Activated T-helper 17 cell treated with anti-CD3 and anti-CD28 coated beads, Interleukin-2, amount 50 U/mL, for 72 hours (primary cell): ENCODE measurements at places on chromosomes 5 and 9. TPM values are rescaled to one million over a fixed set of nuclear protein-coding genes. Genes with fewer than 3 reads are reported as not detected.

Gene PCDHGC5
- total RNA-seq = not detected

- ATAC-seq = no peak
- no peak overlapping the region for H3K27ac ChIP-seq
- no peak overlapping the region for H3K4me3 ChIP-seq
- H3K27me3 ChIP-seq = peaks cover 7% of the 10 kb centered on the region
- H3K36me3 ChIP-seq = no peaks in the 10 kb centered on the region
These were observed 22.8 kb downstream of the C9orf57 start for GRCh38 chr9:72037571-72037970.

DNA sequence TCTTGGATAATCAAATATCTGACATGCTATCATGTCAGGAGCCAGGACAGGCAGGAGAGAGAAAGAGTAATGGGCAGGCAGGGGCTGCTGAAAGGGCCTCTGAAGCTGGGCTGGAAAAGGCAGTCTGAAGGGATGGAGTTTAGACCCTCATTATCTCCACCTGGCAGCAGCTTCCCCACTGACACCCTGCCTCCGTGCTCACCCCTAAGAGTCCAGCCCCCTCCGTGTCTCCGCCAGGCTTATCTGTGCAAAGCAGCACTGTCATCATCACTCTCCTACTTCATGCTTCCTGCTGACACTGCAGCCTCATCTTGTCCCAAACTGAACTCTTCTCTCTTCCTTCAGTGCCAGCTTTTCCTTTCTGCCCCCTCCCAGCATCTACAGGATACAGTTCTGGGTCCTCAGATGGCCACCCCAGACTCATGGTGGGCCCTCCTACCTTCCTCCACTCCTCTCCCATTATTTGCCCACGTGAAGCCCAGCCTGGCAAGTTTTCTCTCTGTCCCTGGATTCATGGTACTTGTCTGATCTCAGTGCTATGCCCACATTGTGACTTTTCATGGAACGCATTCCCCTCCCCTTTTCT lies 70.9 kb upstream of the KLF9 start:
- no peak overlapping the region for H3K4me3 ChIP-seq
- H3K27me3 ChIP-seq = peaks cover 3% of the 10 kb centered on the region
- H3K36me3 ChIP-seq = no peaks in the 10 kb centered on the region

DNA sequence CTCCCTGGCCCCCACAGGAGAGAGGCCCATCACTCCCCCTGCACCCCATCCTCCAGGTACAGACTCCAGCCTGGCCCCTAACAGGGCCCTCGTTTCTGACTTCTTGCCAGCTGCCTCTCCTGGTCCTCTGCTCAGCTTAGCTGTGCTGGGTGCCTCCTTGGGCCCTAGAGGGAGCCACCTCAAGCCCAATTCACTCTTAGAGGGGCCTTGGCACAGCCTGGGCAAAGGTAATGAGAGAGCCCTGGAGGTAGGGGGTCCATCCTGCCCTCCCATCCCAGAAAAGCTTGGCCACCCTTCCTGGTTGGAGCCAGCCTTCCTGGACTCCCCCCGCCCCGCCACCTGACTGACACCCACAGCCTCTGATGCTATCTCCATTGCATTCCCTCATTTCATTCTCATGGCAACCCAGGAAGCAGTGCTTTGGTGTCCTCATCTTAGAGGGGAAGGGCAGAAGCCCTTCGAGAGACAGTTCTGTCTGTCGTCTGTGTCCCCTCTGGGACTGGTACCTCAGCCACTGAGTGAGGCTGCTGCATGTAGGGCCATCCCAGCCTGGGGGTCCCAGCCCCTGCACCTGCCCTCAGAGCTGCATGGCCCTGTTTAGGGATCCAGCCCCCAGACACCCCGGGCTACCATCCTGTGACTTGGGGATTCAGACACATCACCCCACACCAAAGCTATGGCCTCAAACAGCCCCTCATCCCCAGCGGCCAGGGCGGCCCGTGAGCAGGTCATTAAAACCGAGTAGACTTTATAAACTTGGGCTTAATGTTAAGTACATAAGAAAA lies 95.5 kb downstream of the BARX1 start:
- no peak for ATAC-seq
- no peaks in the 10 kb centered on the region for H3K4me1 ChIP-seq
- no peaks in the 10 kb centered on the region for H3K36me3 ChIP-seq
- H3K27ac ChIP-seq = no peak overlapping the region

Gene HAVCR2
- 35.4 TPM for total RNA-seq

GRCh38 chr5:96871686-96872085 lies 4.6 kb upstream of the ERAP2 start:
- H3K4me1 ChIP-seq = peaks cover 41% of the 10 kb centered on the region
- no peaks in the 10 kb centered on the region for H3K27me3 ChIP-seq
- H3K27ac ChIP-seq = peak overlapping the region; percentile 74
- H3K36me3 ChIP-seq = no peaks in the 10 kb centered on the region
- peak; percentile 5 for ATAC-seq
- H3K4me3 ChIP-seq = peak overlapping the region; percentile 68

GRCh38 chr5:75951716-75952115 lies 131.5 kb upstream of the SV2C start:
- ATAC-seq = no peak
- peaks cover 7% of the 10 kb centered on the region for H3K27me3 ChIP-seq
- no peak overlapping the region for H3K27ac ChIP-seq
- no peaks in the 10 kb centered on the region for H3K4me1 ChIP-seq

GRCh38 chr5:142475102-142475513 lies 150.3 kb upstream of the SPRY4 start:
- H3K4me1 ChIP-seq = peaks cover 23% of the 10 kb centered on the region
- H3K36me3 ChIP-seq = no peaks in the 10 kb centered on the region
- no peaks in the 10 kb centered on the region for H3K27me3 ChIP-seq
- no peak overlapping the region for H3K4me3 ChIP-seq
- ATAC-seq = no peak
- H3K27ac ChIP-seq = no peak overlapping the region

DNA sequence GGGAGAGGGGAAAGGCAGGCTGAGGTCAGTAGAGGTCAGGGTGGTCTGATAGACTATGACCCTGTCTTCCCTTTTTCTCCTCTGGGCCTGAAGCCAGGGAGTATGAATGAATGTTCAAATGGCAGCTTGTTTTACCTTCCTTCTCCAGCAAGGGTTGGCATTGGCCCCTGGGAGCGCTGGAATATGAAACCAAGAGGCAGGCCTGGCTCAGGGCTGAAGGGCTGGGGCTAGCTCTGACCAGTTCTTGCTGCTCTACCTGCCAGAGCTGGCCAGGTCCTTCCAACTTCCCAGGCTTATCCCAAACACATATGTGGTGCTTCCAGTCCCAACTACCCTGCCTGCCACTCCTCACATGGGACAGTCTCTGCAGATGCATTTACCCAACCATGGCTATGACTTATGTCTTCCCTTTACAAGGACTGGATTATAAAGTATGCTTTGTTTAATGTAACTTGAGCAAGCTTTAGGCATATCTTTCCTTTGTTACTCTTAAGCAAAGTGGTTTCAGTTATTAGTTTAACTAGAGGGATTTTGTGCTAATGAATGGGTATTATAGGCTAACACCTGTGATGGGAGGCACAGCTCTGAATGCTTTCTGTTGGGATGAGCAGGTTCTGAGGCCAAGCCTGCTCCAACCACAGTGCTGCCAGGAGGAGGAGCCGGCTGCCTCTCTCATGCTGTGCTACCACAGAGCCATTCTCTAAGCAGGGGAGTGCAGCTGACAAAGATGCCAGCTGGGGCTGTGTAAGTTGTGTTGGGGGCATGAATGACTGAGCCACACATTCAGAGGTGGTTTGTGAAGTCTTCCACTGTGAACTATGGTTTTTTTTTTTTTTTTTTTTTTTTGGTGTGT lies 6.1 kb downstream of the CCNI2 start:
- peaks cover 25% of the 10 kb centered on the region for H3K4me1 ChIP-seq
- H3K36me3 ChIP-seq = peaks cover 25% of the 10 kb centered on the region
- H3K27me3 ChIP-seq = no peaks in the 10 kb centered on the region
- no peak overlapping the region for H3K4me3 ChIP-seq
- peak; percentile 23 for ATAC-seq
- peak overlapping the region; percentile 76 for H3K27ac ChIP-seq

- H3K27me3 ChIP-seq = no peaks in the 10 kb centered on the region
- no peak overlapping the region for H3K4me3 ChIP-seq
- no peaks in the 10 kb centered on the region for H3K36me3 ChIP-seq
- peaks cover 6% of the 10 kb centered on the region for H3K4me1 ChIP-seq
These were observed 50.9 kb downstream of the MVB12B start for GRCh38 chr9:126377536-126377935.

GRCh38 chr9:133130685-133131244 lies 9.7 kb upstream of the RALGDS start:
- H3K4me3 ChIP-seq = peak overlapping the region; percentile 92
- peak; percentile 11 for ATAC-seq
- H3K27ac ChIP-seq = peak overlapping the region; percentile 100

Gene CD72
- total RNA-seq = 7.5 TPM
